ENCODE measurements at places on chromosomes 13 and 19.

GRCh38 chr13:29474991-29475390 is 120.5 kb downstream of the SLC7A1 start:
- no peak for DNase-seq

GRCh38 chr13:38566023-38566422 is 120.9 kb upstream of the FREM2 start:
- DNase-seq: no peak

DNA sequence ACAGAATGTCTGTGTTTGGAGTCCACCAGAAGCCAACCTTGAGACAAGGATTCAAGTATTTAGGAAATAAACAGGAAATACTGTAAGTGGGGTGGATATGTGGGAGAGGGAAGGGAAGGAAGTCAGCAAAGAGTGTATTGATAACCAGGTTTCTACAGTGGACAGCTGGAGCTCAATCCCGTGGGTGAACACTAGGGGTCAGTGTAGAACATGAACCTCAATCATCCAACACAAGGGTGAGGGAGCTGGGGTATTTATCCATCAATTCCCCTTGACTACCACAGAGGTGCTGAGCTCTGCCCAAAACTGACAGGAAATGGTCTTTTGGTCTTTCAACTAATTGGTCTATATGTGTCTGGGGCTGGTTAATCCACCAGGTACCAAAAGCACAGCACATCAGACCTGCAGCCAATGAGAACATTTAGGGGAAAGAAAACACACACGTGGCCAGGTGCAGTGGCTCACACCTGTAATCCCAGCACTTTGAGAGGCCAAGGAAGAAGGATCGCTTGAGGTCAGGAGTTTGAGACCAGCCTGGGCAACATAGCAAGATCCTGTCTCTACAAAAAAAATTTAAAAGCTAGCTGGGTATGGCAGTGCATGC is 5.6 kb upstream of the SYDE1 start:
- DNase-seq: no peak

DNA sequence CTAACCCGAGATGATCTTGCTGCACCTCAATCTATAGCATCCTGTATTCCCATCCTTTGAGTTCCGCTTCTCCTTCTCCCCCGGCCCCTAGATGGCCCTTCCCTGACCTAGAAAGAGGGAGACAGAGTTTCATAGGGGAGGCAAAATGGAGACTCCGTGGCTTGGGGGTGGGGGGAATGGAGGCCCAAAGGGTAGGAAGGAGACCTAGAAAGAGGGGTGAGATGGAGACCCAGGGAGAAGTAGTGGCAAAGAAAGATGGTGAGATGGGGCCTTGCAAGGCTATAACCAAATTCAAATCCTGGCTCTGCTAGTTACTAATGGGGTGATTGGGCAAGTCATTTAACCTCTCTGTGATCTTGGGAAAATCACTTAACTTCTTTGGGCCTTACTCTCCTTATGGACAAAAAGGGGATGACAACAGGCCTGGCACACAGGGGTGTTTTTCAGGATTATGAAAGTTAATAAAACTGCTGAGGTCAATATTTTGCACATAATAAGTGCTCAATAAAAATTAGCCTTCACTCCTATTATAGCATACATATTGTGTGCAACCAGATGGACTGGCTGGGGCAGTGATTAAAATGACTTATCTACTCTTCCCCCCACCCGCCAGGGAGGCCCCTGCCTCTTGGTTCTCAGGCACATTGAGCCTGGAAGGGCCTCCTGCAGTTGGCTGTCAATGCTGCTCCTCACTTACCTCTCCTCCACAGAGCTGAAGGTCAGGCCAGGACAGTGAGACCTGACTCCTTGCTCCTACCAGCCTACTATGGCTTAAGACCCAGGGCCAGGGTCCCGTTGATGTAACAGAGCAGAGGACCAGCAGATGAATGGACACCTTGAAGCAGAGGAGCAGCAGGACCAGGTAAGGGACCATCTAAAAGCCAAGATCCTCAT is 633 bp downstream of the SPHK2 start:
- no peak for DNase-seq

DNA sequence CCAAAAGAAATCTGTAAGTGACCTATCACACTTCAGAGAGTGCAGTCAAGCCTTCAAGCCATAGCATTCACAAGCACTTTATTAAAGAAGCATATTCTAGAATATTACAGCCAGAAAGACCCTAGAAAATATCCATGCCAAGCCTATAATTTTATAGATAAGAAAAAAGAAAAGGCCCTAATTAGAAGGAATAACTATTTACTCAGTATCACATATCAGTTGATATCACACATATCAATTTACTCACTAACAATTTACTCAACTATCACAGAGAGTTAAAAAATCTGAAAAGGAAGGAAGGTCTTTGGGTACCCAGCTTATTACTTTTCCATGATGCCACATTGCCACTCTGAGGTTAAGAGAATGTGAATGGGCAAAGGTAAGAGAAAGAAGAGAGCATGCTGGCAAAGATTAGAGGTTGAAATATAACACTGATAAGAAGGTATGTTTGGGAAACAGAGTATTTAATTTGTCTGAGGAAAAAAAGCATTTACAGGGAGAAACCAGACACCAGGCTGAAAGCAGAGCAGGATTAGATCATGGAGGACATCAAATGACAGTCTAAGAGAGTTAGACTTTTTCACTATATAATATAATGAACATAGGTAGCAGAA is 186.2 kb downstream of the VWA8 start:
- DNase-seq: no peak

DNA sequence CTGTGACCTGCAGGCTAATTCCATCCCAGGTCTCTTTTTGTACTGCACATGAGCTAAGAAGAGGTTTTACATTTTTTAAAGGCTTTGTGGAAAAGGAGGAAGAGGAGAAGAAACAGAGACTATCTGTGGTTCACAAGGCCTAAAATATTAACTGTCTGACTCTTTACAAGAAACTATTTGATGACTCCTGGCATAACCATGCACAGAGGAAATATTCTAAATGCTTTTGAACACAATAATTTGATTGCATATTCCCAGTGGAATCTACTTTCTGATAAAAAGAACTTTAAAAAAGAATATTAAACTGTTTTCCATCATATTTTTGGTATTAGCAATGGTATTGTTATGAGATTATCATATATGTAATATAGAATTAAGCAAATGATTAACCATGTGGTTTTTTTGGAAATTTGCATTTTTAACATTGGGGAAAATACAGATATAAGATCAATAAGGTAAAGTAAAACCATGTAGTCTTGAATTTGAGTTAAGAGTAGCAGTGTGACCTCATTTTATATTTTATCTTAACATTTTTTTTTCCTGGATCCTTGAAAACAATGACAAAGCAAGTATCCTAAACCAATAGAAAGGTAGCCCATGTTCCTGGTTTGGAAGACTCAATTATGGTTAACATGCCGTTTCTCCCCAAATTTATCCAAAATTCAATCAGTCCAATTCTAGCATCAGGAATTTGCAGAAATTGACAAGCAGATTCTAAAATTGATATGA is 251.0 kb downstream of the UQCRFS1 start:
- no peak for DNase-seq

DNA sequence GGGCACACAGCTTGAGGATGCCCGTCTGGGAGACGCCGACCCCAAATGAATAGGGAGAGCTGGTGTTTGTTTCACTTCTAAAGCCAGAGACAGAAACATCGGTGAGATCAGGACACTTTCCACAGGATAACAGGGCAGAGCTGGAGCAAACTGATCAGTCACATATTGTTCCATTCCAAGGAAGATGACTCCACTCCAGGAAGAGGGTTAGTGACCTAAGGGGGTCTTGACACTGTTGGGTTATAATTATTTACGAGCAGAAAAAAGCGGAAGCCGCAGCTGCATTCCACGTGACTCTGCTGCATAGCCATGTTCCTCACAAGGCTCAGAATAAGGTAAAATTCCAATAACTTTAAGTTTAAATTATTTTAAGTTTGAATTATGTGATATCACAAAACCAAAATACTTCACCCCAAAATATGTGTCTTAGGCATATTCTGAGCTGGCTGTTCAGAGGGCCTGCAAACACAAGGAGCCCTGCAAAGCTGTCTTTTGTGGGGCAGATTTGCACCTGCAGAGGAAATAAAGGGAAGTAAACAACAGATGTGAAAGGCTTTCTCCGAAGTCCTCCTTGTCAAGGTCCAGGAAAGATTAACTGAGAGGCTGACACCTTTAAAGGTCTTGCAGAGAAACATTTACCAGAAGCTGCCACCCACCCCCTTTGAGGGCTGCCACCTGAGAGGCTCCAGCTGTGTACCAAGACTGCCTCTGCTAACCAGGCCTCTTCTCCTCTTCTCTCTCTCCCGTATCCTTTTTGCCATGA is 819.2 kb downstream of the UQCRFS1 start:
- DNase-seq: no peak

DNA sequence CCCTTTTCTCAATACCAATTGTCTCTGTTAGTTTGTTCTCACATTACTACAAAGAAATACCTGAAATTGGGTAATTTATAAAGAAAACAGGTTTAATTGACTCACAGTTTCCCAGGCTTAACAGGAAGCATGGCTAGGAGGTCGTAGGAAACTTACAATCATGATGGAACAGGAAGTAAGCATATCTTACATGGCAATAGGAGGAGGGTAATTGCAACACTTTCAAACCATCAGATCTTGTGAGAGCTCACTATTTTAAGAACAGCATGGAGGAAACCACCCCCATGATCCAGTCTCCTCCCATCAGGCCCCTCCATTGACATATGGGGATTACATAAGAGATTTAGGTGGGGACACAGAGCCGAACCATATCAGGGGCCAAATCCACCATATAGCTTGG is 1210.1 kb upstream of the SPRY2 start:
- no peak for DNase-seq

- no peak for DNase-seq
Measured at GRCh38 chr13:112451512-112452379, 75.6 kb downstream of the SPACA7 start.

DNA sequence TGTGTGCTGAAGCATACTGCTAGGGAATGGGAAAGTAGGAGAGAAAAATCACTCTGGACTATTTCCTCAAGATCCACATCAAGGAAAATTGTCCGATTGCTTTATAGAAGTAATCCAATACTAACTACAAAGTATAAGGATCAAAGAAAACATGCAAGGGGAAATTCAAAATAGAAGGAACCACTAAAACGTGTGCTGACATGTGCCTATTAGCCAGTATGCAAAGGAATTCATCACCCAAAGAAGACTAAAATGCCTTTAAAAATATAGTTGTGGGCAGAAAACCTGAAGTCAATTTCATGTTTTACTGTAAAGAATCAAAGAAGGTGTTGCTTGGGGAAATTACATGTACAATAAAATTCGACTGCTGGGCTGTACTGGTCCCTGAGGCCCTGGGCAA is 14.3 kb downstream of the DLEU7 start:
- no peak for DNase-seq
